ENCODE measurements at places on chromosomes 11 and 22. TPM values are rescaled to one million over a fixed set of nuclear protein-coding genes. Genes with fewer than 3 reads are reported as not detected.

DNA sequence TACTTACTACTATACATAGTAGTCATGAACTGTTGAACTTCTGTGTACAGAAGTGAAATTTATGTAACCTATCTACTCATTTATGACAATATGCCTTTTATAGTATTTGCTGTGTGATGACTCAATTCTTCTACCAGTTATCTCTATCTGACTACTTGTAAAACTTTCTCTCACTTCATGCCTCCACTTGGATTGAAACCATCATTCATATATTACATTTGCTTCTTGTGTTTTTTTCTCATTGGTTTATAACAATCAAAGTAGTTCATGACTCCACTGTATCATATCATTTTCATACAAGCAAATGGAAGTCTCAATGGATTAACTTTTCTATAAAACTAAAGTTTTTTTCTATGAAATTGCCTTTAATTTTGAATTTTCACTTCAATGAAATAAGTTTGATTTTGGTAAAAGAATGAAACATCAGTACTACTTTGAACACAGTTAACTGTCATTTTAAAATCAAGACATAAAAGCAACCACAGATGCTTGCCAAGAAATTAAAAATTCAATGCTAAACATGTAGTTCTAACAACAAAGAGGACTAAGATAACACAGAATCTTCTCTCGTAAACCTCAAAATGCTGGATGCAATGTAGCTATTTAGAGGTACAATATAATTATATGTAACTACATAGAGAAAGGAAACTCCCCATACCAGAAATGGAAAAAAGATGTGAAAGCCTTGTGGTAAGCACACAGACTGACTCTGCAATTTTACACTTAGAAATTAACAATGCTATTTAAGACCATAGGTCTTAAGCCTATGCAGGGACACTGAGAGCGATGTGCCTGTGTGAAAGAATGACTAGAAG lies 27.6 kb upstream of the EXPH5 start:
- no peak overlapping the region for H3K4me3 ChIP-seq
- no peaks in the 10 kb centered on the region for H3K36me3 ChIP-seq
- H3K27me3 ChIP-seq, result peaks cover 68% of the 10 kb centered on the region

DNA sequence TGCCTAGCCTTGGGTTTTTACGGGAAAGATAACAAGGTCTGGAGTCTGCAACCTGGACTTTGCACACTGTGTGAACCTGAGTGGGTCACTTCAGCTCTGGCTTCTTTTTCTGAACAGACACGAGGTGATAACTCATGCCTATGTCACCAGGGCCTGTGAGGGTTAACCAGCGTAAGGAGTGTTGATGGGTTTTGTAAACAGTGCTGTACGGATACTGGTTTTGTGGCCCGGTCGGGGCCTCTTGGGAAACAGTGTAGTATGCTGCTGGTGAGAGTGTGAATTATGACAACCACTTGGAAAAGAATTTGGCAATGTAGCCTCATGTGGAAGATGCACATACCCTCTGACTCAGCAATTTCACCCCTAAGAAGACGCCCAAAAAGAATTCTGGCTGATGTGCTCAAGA lies 266.8 kb downstream of the MN1 start:
- H3K27ac ChIP-seq, result no peak overlapping the region
- no peaks in the 10 kb centered on the region for H3K36me3 ChIP-seq
- no peaks in the 10 kb centered on the region for H3K4me1 ChIP-seq
- H3K4me3 ChIP-seq, result no peak overlapping the region
- no peak for DNase-seq

DNA sequence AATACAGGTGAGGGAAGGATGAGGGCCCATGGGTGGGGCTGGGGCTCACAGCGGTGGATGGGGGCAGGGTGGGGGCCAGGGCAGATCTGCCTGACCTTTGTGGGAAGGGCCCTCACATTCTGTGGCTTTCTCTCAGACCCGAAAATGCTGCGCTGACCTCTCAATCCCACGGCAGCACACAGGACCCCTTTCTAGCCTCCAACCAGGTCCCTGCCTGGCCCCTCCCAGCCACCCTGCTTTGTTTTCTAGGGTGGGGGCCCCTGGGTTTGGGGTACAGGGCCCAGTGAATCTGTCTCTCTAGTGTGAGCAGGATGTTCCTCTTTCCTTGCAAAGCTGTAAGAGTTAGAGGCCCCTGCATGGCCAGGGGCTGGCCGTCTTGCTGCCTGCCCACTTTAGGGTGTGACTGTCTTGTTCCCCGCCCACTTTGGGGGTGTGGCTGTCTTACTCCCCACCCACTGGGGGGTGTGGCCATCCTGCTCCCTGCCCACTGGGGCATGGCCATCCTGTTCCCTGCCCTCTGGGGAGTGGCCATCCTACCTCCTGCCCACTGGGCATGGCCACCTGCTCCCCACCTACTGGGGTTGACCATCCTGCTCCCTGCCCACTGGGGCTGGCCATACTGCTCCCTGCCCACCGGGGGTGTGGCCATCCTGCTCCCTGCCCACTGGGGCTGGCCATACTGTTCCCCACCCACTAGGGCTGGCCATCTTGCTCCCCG lies 11.5 kb downstream of the PARVG start:
- H3K4me3 ChIP-seq, result no peak overlapping the region
- H3K4me1 ChIP-seq, result peaks cover 28% of the 10 kb centered on the region
- no peak overlapping the region for H3K27ac ChIP-seq
- peaks cover 10% of the 10 kb centered on the region for H3K36me3 ChIP-seq
- H3K27me3 ChIP-seq, result no peaks in the 10 kb centered on the region
- DNase-seq, result no peak

- no peaks in the 10 kb centered on the region for H3K27me3 ChIP-seq
- H3K4me3 ChIP-seq, result no peak overlapping the region
- H3K27ac ChIP-seq, result peak overlapping the region; percentile 27
- no peaks in the 10 kb centered on the region for H3K36me3 ChIP-seq
- peak; percentile 73 for DNase-seq
Observed at GRCh38 chr11:69301455-69302401, 7.8 kb downstream of the MYEOV start.

GRCh38 chr11:133681901-133682300 lies 149.6 kb upstream of the OPCML start:
- no peaks in the 10 kb centered on the region for H3K36me3 ChIP-seq
- DNase-seq, result no peak
- H3K4me1 ChIP-seq, result no peaks in the 10 kb centered on the region
- no peak overlapping the region for H3K27ac ChIP-seq
- peaks cover 5% of the 10 kb centered on the region for H3K27me3 ChIP-seq

Gene OR8D4
- total RNA-seq, result not detected

Gene DUSP18
- 7.7 TPM for total RNA-seq

Gene TSSK2
- not detected for total RNA-seq

Gene SLC22A6
- total RNA-seq, result not detected

Gene MAPK8IP1
- total RNA-seq, result 3.4 TPM

Gene POU2F3
- not detected for total RNA-seq

All from natural killer cell treated with Interleukin-12 subunit alpha and Interleukin-12 subunit beta and Interleukin-15 and Interleukin-18, amount 100 ng/mL, for 72 hours (primary cell).